RCC 7860 (cell line): ENCODE measurements at places on chromosomes 4 and X.
A peak's percentile ranks its signal among the peaks of the same experiment; 100 is the strongest.

DNA sequence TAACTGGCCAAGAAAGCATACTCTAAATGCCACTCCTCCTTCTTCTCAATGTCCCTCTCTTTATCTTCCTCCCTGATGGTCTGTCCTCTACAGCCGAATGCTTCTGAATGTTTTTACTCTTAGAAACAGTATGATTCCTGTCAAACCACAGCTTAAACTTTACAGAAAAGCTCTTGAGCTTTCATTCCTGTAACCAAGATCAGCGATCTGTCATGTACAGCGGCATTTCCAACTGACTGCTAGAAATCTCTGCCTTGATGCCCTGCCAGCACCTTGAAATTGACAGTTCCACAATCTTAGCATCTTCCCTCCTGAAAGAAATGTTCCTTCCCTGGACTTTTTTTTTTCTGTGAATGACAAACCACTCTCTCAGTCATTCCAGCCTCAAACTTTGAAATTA lies 11.5 kb upstream of the GATB start:
- no peak for DNase-seq

DNA sequence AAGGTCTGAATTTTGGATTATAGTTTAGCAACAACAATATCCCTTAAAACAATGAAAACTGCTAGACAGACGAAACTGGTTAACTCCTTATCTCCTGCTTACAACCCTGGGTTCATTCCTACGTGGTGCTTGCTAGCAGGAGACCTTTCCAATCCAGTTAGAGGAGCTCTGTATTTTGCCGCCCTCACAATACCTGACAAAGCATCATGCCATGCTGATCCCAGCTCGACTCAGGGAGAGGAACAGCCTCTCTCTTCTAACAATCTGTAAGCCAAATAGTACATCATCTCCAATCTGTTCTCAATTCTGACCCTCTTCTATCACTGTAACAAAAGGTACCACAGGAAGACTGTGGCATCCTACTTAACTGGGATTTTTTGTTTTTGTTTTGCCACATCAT lies 74.4 kb downstream of the PAPSS1 start:
- no peak for DNase-seq

DNA sequence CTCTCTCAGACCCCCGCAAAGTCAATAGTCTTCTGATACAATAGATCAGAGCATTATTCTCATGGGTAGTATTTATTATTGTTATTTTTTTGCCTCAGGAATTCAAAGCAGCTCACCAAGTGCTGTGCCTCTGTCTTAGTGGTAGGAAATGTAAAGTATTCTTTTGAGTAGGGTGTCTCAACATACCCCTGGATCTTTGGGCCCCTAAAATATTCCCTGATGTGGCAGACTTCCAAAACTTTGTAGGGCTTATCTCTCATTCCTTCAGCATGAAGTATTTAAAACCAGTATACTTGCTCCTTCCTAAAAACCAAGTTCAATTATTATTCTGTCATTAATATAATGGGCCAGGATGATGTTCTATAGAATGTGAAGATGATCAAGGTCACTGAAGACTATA lies 115.3 kb upstream of the ZNF827 start:
- DNase-seq = no peak

- DNase-seq = peak; percentile 6
These were observed 36.8 kb upstream of the ARSD start for GRCh38 chrX:2965965-2966364.

GRCh38 chr4:166996216-166996615 lies 238.1 kb downstream of the SPOCK3 start:
- no peak for DNase-seq

DNA sequence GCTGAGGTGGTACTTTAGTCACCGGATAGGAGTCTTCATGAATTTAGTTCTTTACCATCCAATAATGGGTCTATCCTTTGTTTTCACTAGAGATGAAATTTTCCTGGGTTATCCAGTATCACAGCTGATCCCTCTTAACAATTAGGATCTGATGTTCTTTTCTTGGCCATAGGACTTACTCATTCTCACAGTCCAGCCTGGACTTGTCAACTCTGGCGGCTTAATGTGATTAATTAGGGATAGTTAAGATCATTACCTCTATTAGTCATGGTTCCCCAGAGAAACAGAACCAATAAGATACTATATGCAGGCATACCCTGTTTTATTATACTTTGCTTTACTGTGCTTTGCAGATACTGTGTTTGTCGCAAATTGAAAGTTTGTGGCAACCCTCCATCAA lies 272.7 kb upstream of the FAT4 start:
- no peak for DNase-seq

DNA sequence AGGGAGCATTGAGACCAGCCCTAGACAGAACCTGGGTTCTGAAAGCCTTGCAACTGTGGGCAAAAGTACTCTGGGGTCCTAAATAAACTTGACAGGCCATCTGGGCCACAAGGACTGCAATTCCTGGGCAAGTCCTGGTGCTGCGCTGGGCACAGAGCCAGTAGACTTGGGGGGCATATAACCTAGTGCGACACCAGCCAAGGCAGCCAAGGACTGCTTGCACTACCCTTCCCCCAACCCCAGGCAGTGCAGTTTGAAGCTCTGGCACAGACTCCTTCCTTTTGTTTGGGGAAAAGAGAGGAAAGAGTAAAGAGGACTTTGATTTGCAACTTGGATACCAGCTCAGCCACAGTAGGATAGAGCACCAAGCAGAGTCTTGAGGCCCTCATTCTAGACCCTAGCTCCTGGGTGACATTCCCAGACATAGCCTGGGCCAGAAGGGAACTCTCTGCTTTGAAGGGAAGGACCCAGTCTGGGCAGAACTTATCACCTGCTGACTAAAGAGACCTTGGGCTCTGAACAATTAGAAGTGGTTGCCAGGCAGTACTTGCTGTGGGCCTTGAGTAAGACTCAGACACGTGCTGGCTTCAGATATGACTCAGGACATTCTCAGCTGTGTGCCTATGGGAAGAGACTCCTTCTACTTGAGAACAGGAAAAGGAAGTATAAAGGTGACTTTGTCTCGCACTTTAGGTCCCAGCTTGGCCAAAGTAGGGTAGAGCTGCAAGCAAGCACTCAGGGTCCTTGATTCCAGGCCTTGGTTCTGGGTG lies 522.8 kb downstream of the GLUD2 start:
- DNase-seq = no peak

DNA sequence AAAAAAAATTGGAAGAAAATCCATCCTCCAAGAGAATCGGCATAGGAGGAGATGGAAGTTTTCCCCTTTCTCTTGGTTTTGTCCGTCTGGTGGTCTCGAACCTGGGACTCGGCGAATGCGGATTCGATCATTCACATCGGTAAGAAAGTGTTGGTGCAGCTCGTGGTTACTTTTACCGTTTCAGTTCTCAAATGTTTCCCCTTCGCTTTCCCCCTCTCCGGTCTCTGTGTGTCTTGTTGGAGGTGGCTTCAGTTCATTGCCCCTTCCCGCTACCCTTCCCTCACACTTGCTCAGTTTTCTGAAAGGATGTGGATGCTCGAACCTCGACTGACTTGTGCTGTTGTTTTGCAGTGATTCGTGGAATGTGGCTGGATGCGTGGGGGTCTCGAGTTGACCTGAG lies 840 bp downstream of the GRID2 start:
- no peak for DNase-seq

DNA sequence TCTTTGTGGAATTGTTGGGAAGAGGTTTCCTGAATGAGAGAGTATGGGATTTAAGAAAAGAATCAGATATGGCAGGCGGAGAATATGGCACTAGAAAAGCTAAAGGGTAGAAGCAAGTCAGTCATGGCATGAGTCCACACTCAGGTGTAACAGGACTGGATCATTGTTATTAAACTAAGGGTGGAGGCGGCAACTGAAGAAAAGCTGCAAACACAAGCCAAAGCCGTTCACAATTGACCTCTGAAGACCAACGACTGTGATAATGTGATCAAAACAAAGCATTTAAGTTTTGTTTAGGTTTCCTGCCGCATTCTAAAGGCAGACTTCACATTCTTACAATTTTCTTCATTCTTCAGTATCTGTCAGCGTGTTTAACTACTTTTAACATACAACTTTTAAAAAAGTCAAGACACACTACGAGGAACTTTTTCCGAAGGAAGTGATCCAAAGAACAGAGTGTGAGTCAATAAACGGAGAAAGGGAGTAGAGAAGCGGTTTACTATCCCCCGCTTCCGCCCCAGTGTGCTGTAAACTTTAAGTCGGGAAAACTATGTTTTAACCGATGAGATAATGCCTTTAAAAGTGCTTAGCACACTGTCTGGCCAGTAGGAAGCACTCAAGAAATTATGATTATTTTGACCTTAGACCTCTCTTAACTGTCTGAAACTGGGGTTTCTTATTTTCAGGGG lies 909 bp upstream of the SLAIN2 start:
- DNase-seq = peak; percentile 65

DNA sequence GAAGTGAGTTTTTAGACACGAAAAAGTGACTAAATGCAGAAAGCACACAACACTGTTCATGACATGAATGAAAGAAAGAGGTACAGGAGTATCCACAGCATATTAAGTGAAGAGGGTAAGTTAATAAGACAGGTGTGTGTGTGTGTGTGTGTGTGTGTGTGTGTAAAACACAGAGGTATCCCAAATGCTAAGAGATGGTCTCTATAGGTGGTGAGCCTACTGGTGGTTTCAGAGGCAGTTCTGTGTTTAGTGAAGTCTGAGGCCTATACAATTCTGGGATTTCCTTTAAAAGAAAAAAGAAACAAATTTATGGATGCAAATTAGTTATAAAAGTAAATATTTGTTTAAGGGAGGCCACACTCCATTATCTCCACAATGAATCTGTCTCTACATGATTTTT lies 17.4 kb upstream of the TNIP3 start:
- DNase-seq = no peak

GRCh38 chr4:13233755-13234154 lies 250.4 kb downstream of the RAB28 start:
- DNase-seq = no peak

DNA sequence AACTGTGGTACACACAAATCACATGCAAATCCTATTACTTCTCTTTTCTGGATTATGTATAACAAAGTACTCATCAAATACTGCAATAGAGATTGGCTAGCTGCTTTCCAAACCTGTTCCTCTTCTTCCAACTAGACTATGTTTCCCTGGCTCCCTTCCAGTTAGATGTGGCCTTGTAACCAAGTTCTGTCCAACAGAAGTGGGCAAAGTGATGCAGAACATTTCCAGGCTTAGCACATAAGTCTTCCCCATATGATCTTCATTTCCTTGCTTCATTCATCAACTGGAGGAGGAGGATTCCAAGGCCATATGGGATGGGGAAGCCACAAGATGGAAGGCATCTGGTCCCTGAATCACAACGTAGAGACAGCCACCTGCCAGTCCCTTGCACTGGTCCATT lies 8.0 kb downstream of the SLC9A7 start:
- no peak for DNase-seq

DNA sequence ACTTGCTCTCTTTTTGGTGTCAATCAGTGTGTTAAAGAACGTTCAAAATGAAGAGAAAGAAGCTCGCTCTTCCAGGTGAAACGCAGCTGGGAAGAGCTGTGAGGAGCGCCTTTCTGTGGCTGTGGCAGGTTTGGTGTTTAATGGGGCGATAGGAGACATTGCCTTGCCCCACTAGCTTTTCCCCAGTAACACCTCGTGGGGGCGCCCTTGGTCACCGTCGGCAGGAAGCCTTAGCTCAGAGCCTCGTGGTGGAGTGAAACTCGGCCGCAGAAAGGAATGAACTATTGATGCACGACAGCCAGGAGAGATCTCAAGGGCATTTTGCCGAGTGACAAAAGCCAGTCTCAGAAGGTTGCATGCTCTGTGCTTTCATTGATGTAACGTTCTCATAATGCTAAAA lies 65.1 kb downstream of the GPR143 start:
- no peak for DNase-seq

DNA sequence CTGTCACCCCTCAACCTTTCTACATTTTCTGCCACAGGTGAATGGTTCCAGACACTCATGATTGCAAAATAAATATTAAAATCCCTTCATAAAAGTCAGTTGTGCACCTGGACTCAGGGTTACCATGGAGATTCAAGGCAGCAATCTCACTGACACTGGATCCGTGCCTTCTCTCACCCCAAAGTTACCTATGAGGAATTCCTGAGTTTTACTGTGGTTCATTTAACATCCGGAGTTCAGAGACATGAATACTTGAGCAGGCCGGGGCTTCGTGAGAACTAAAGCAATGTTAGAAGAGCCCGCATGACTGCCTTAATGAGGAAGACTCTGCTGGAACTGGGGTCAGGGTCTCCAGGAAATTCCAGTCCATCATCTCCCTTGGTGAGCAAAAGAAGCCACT lies 12.5 kb upstream of the CLNK start:
- no peak for DNase-seq

- no peak for DNase-seq
These were observed 66.5 kb upstream of the MAGEB18 start for GRCh38 chrX:26071618-26072017.

DNA sequence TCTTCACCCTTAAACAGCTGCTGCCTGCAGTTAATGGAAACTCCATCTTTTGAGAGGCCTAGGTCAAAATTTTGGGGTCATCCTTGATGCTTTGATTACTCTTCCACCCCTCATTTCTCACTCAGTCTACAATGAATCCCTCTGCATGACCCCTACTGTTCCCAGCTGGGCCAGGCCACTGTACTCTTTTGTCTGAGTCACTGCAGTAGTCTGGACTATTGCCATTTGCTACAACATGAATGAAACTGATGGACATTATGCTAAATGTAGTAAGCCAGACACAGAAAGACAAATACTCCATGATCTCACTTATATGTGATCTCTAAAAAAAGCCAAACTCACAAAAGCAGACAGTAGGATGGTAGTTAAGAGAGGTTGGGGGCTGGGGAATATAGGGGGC lies 28.3 kb downstream of the STK32B start:
- no peak for DNase-seq

DNA sequence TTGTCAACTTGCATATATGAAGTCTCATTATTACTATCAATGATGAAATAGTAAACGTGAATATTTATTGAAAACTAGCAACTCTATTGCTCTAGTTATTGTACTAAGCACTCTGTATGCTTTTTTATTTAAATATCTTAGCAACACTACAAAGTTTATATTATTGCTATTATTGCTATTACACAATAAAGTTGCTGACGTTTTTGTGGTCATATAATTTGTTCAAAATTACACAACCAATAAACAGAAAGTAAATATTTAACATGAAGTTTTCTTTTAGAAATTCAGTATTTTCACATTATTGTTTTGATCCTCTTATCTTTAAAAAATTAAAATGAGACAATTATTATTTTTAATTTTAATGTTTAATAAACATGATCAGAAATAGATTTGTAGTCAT lies 1521.1 kb upstream of the PCDH7 start:
- no peak for DNase-seq

- no peak for DNase-seq
These were observed 52.4 kb upstream of the HPSE start for GRCh38 chr4:83387012-83387411.

DNA sequence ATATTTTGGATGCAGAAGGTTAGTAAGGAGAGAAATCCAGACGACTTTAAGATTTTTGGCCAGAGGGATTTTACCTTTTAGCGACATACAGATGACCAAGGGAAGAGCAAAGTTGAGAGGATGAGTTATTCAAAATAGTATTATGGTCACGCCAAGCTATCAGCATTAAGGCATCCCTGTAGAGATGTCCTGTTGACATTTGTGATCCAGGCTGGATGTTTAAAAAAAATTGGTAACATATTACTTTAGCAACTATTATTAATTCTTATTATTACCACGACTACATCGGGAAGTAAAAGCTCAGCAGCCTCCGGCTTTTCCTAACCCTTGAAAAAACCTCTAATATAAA lies 562 bp upstream of the OSTC start:
- DNase-seq = no peak
